Activated CD4-positive, alpha-beta T cell treated with anti-CD3 and anti-CD28 coated beads for 4 hours (primary cell): ENCODE measurements at places on chromosomes 1 and 21.

DNA sequence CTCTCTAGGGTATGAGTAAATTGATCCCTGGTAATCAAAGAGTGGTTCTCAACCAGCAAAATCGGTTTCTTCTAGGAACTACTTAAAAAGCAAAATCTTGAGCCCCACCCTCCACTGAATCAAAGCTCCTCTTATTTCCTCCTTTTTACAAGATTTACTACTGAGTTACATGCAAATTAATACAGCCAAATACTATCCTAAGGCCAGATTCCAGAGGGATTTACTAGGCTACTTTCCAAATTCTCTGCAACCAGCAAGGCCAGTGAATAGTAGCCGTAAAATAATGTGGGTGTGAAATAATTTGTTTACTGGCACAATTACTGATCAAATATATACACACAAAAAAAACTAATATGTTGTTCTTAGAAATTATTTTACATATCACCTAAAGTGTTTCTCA lies 1583.8 kb downstream of the NCAM2 start:
- no peak for DNase-seq

DNA sequence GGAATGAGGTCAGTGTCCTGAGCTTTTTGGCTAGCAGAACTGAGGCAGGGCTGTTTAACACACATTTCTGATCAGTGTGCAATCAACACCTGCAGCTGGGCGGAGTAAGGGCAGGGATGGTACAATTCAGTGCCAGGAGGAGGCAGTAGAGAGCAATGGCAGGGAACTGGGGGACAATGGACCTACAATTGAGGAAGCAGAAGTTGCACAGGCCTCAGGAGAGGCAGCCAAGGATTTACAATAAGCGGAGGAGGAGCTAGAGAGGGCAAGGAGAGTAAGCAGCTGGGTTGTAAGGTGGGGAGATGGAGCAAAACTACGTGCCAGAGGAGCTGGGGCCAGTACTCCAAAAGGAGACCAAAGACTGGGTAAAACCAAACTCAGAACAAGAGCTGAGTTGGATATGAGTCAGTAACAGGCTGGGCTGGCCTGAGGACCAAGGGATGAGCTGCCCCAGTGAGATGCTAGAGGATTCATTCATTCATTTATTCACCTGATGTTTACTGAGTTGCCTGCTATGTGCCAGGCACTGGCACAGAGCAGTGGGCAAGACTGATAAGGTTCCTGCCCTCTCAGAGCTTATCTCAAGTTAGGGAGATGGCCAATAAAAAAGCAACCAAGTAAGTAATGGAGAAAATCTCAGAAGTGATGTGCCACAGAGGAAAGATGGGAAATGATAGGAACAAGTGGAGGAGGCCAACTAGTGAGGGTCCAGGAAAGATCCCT lies 10.4 kb upstream of the GALE start:
- DNase-seq, result no peak

DNA sequence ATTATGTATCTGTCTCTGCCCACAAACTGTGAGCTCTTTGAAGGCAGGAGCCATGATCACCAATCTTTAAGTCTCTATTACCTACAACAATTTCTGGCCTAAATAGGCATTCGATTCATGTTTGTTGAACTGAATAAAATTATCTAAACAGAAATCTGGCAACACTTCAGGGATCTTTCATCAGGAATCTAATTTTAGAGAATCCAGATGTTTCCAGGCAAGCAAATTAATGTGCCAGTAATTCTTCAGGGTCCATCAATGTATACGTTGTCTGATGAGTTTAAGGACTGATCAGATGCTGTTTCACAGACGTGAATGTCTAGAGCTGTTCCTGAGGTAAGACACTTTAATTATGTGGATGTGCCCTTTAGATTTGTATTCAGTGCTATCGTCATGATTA lies 524.4 kb downstream of the PTPRC start:
- no peak for DNase-seq

GRCh38 chr1:167676205-167676915 lies 45.4 kb upstream of the MPZL1 start:
- no peak for DNase-seq
